Peyer's patch (tissue), 4 donors: ENCODE measurements at places on chromosomes 6 and 20.

GRCh38 chr6:131387562-131388447 lies 185.2 kb upstream of the ARG1 start:
- DNase-seq, result no peak

GRCh38 chr6:14423330-14423729 lies 305.8 kb downstream of the CD83 start:
- DNase-seq, result no peak

DNA sequence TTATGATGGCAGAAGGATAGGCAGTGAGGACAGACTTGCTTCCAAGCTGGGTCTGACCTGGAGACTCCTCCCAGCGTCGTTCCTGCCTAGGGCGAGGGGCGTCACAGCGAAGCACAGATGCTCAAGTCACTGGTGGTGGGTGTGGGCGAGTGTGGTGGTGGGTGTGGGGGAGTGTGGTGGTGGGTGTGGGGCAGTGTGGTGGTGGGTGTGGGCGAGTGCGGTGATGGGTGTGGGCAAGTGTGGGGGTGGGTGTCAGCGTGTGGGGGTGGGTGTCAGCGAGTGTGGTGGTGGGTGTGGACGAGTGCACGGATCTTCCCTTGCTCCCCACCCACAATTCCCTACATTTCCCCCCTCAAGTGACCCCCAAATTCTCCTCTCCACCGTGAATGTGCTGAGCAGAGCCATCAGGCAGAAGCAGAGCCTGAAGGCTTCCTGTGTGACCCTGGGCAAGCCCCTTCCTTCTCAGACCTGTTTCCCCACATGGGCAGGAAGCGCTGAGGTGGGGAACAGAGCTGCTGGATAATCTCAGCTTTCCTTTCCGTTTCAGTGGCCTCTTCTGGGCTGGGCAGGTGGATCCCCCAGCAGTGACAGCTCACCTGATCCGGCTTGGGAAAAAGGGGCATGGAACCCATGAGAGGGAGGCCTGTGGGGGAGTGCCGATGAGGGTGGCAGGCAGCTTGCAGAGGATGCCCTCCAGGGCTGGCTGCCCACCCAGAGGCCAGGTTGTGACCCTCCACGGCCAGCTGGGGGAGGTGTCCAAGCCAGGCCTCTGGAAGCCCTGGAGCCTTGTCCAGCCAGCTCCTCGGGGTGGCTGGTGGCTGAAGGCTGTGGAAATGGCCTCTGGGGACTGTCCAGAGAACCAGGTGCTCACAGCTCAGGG lies 42.9 kb downstream of the RSPO4 start:
- no peak for DNase-seq

- no peak for DNase-seq
Observed at GRCh38 chr6:45001663-45002062, 326.5 kb upstream of the RUNX2 start.

DNA sequence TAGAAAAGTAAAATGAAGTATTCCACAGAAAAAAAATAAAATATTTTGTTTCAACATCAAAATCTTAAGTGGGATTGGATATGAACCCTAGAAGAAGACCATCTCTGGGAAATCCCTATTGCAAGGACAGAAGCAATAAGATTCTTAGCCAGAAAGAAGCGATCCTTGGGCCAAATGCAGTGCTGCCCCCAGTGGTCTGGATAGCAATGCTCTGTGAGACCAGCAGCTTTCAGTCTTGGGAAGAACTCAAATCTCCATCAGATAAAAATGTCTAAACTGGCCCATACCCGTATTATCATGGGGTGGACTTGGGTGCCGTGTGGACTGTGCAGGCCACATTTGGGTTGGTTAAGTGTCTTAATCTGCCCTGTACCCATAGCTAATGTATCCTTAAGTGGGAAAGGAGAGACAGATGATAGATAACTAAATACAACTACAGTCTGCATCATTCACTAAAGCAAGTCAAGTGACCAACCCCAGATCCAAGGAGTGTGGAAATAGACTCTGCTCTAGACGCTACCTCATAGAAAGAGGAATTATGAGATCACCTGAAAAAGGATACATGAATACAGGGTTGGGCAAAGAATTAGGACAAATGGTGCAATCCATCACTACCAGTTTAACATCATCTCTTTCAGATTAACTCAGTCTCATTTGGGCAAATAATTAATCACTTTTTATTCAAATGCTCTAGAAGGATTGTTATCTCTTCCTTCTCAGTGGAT lies 38.9 kb upstream of the SNAP25 start:
- DNase-seq, result no peak
